ENCODE measurements at places on chromosomes 12 and 14.
A peak's percentile ranks its signal among the peaks of the same experiment; 100 is the strongest.

- peak; percentile 24 for DNase-seq
Observed at GRCh38 chr12:98743362-98743953, 98.4 kb downstream of the APAF1 start.

DNA sequence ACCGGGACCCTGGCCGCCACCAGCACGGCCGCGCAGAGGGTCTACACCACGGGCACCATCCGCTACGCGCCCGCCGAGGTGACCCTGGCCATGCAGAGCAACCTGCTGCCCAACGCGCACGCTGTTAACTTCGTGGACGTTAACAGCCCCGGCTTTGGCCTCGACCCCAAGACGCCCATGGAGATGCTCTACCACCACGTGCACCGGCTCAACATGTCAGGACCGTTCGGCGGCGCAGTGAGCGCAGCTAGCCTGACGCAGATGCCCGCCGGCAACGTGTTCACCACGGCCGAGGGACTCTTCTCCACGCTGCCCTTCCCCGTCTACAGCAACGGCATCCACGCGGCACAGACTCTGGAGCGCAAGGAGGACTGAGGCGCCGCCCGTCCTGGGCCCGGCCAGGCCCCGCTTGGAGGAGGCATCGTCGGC lies 150.1 kb downstream of the EGLN3 start:
- DNase-seq: no peak

DNA sequence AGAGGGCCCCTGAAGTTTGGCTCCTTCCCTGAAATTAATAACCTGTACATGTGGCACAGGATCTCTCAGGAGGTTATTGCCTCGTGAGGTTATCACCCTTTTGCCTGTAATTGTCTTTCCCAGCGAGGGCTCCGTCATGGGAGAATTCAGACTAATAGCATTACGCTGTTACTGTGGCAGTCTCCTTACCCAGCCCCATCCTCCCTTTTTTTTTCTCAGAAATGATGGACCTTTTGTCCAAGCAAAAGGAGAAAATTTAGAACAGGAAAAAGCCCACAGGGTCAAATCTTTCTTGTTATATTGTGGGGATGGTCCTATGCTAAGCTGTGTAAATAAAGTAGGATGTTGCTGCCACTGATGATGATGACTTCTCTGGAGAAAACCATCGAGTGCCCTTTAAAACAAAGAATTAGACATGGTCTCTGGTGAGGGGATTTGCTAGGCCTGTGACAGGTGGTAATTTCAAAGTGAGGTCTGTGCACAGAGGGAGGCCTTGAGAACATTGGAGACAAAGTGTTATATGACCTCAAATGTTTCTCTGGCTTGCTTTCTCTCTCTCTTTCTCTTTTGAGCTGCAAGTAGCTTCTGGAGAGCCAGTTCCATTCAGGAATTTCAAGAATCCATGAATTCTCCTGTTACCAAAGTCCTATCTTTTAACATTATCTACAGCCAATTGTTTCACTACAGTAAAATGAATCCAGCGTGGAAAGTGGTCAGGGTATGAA lies 357.2 kb downstream of the BMP4 start:
- DNase-seq: no peak

- peak; percentile 68 for DNase-seq
Observed at GRCh38 chr12:65879878-65880277, 55.6 kb downstream of the HMGA2 start.

DNA sequence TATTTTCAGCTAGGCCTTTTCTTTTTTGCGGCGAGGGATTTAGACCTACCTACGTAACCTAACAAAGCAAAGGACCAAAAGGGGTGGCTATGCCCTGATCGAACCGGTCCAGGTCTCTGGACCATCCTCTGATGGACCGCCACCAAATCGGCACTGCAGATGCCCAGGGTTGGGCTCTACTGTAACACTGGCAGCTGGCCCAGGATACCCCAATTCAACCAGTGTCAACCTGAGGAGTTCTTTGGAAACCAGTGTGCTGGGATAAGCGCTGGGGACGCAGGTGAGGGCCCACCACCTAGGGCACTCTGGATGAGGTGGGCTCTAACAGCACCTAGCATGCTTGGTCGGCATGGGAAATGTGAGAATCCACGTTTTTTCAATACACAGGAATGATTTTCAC lies 32.2 kb downstream of the FBXO21 start:
- DNase-seq: no peak

DNA sequence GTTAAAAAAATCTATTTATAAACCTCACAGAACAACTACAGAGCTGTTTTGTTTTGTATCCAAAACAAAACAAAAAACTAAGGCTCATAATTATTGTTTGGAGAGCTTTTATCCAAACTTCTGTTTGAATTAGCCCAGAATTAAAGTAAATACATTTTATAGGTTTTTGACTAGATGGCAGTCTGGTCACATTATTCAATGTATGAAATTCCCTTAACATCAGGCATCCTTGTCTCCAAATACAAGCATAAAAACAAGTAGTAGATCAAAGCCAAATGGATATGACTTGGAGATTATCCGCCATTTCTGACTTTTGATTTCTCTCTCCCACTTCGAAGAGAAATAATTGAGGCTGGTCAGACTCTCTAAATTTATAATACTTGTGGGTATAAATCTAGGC lies 63.5 kb downstream of the SLC38A1 start:
- DNase-seq: no peak

- DNase-seq: no peak
Observed at GRCh38 chr14:65192686-65193085, 90.4 kb upstream of the MAX start.

DNA sequence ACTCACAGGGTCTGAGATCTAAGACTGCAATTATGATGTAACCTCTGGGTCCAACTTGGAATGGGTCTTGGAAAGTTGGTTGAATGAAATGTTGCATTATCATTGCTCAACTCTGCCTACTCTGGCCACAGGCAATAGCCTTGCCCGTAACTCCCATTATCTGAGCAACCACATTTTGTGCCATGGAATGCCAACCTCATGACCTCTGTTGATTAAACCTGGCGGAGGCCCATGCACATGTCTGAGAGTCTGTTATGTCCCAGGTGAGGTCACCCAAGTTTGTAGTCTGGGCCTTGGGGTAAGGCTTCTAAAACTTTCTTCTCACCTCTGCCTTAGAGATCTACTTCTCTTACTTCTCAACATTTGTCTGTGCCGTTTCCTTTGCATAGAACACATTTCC lies 140.9 kb downstream of the TBX5 start:
- DNase-seq: no peak

GRCh38 chr14:37195327-37195726 lies 2.4 kb upstream of the MIPOL1 start:
- DNase-seq: no peak

DNA sequence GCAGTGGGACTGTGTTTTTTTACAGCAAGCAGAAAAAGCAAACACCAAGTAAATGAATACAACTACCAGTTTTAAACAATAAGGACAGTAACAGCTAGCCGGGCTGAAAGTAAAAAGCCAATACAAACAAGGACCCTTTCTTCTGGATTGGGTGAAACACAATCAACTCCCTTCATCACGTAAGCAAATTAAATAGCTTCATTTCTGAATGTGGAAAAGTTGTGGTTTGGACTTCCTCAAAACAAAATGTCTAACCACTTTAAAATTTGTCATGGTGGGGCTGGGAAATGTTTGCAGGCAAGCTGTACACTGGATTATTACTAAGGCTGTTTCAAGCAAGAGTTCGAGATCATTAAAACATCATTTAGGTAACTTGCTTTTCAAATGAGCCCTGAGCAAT lies 47.4 kb downstream of the TCHP start:
- DNase-seq: no peak

DNA sequence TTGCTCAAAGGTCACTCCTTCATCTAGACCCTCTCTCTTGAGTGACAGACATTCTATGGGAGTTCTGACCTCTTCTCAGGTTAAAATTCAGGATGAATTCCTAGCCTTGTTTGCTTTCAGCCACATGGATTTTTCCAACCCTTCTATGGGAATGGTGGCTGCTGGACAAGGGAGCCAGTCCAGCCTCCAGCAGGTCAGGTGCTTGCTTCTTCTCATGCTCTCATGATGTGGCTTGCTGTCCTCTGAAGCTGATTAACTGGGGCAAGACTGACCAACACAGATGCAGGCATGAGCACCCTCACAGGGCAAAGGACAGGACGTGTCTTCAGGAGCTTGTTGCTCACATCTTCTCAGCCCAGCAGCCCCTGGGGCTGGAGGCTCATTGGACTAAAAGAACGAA lies 97.2 kb upstream of the SLC35F4 start:
- DNase-seq: no peak

GRCh38 chr14:69554500-69554899 lies 20.2 kb downstream of the CCDC177 start:
- no peak for DNase-seq

GRCh38 chr14:102909911-102910310 lies 12.6 kb upstream of the AMN start:
- DNase-seq: no peak

GRCh38 chr12:101299931-101300330 lies 20.0 kb downstream of the UTP20 start:
- DNase-seq: no peak

- DNase-seq: peak; percentile 57
Observed at GRCh38 chr12:89384050-89384758, 31.9 kb upstream of the DUSP6 start.
